ENCODE measurements at places on chromosomes 2 and 18.

DNA sequence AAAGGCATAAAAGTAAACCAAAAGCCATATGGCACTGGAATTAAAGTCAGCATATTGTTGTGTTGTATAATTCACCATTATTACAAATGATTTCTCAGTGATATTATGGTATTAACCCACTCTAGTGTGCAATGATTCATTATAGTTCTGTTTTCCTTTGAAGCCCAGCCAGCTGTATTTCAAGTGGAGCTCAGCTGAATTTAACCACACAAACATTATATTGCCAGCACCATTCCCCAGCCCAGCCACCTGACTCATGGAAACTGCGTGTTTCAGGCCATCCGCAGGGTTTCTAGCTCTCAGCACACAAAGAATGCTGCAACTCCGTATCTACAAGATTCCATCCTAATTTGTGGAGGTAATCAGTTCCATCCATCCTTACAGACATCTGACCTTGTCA is 166.8 kb upstream of the CHAC2 start:
- DNase-seq = no peak

- DNase-seq = no peak
These were observed 12.4 kb downstream of the EIPR1 start for GRCh38 chr2:3365219-3365618.

DNA sequence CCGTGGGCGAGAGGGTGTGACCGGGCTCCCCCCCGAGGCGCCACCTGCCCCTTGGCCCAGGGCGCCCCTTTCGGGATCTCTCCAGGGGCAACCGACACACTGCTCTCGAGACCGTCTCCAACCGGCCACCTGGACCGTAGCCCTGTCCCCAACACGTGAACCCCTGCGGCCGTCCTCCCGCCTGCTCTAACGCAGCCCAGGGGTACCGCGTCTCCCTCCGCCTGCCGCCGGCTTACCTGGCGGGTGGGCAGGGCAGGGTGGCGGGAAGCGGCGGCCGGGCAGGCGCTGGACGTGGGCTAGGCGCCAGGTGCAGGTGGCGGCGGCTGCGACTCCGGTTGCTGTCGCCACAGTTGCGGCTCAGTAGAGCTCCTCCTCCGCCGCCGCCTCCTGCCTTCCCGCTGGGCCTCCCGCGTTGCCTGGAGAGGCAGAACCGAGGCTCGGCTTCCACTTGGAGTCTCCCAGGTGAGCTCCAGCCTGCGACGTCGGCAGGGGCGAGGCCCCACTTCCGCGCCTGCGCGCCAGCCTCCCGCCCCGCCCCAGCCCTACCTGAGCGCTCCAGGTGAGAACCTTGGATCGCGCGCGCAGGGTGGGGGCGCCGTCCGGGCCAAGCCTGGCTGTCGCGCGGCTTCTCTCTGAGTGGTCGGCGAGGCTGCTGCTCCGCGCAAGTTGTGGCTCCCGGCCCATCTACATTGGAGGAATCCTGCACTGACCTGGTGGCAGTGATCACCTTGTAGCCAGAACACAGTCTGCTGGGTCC is at the start of gene GALNT3:
TSS of gene GALNT3 (minus strand) at position 469 of the 757 bp plus-strand sequence. CDS start 23,547 bp downstream, outside the sequence.
- DNase-seq = peak; percentile 30

- DNase-seq = no peak
These were observed 72.0 kb upstream of the TMEM178A start for GRCh38 chr2:39593439-39594393.

GRCh38 chr2:120525056-120526046 is 179.4 kb downstream of the INHBB start:
- DNase-seq = no peak

GRCh38 chr2:131724019-131724418 is 196.3 kb downstream of the CCDC74A start:
- no peak for DNase-seq

GRCh38 chr2:146850746-146851145 is 994.1 kb upstream of the ACVR2A start:
- DNase-seq = no peak

DNA sequence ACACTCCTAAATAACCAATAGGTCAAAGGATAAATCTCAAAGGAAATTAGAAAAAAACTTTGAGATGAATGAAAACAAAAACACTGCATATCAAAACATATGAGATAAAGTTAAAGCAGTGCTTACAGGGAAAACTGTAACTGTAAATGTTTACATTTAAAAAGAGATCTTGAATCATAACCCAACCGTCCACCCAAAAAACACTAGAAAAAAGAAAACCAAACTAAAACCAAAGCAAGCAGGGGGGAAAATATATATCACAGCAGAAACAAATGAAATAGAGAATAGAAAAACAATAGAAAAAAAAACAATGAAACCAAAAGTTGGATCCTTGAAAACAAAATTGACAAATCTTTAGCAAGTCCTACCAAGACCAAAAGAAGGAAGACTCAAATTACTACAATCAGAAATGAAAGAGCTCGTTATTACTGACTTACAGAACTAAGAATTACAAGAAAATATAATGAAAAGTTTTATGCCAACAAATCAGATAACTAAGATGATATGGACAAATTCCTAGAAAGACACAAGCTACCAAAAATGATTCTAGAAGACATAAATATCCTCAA is 65.6 kb downstream of the TLK1 start:
- no peak for DNase-seq

- DNase-seq = no peak
These were observed 10.7 kb downstream of the CYRIA start for GRCh38 chr2:16654833-16655444.

- DNase-seq = no peak
These were observed 122.7 kb downstream of the CAPN13 start for GRCh38 chr2:30684516-30684915.

DNA sequence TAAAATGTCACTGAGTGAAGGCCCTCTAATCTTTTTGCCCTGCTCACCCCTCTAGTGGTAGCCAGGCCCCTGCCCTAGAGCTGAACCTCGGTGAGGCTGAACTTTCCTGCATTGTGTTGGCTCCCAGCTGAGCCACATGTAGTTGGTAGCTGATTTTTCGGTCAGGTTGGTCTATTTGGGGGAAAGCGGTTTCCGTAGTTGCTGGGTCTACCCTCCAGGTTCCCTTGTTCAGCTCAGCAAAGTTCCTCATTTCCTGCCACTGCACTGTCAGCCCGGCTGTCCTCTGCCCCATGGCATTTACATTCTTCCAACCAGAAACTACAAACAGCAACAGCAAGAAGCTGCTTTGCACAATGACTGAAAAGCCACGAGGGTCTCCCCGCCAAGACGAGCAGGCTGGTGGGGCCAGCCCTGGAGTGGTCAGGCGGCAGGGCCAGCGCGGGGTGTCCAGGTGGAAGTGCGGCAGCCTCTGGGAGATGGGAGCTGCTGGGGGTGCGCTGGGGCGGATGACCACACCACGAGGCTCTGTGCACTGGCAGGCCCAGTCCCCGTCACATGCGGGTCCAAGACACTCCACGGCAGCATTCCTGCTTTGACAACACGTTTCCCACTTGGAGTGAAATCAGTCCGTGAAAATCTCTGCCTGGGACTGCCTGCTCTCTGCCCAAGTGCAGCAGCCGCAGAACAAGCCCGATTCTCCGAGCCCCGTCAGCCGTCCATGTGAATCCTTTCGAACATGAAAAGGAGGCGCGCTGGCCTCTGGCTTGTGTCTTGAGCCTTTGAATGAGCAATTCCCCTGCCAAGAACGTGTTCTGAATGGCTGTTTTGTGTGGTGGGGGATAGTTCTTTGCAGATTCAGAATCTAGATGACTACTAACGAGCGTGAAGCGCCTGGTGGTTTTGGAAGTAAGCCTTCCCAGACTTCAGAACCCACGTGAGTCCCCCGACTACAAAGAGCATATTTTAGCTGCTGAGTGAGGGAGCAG is 159.4 kb downstream of the ASB1 start:
- DNase-seq = no peak

- DNase-seq = no peak
These were observed 173.8 kb downstream of the NRXN1 start for GRCh38 chr2:50858156-50858555.

- no peak for DNase-seq
These were observed 756 bp downstream of the ADCYAP1 start for GRCh38 chr18:905307-905947.

DNA sequence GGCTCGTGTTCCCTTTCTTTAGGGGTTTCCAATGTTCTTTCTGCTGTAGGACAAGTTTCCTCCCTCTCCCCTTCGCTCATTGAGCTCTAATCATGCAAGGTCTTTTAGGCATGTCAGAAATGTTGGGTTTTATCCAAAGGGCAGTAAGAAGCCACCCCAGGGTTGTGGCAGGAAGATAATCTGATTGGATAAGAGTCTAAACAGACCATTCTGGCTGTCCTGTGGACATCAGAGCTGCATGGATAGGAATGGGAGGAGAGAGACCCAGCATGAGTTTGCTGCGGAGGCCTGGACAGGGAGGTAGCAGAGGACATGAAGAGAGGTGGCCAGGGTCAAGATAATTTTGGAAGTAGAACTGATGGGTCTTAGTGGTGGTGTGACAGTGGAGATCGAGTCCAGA is 88.2 kb downstream of the ACKR3 start:
- DNase-seq = no peak

GRCh38 chr2:237568121-237568660 is 1.8 kb downstream of the PRLH start:
- no peak for DNase-seq

GRCh38 chr2:143451642-143452281 is 322.5 kb downstream of the ARHGAP15 start:
- no peak for DNase-seq
